ENCODE measurements at places on chromosomes 11 and 22.

GRCh38 chr11:776263-776560 lies 1.1 kb downstream of the GATD1 start:
- no peak for DNase-seq

DNA sequence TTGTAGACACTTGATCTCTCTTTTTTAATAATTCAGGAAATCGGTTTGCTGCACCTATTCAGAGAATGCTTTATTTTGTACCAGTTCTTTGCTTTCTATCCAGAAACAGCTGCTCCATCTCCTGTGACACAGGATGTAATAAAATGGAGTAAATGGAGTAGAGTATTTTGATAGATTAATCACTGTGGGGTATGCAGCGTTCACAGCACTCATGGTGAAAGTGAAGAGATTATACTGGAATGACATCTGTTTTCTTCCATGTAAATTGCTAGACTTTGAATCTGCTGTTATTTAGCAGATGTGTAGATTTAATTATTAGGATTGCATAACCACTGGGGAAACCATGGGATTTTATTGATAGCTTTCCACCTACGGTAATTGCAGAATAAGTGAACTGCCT lies 227.3 kb upstream of the ARHGAP42 start:
- DNase-seq, result no peak

DNA sequence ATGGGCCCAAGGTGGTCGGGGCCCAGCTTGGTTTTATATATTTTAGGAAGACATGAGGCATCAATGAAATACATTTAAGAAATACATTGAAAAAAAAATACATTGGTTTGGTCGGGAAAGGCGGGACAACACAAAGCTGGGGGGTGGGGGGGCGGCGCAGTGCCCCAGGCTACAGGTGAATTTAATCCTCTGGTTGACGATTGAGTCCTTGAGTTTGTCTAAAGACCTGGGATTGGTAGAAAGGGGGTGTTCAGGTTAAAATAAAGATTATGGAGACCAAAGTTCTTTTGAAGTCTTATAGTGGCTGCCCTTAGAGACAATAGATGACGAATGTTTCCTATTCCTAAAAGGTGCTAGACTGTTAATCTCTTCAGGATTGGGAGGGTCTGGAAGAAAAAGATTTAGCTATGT lies 3.1 kb downstream of the IFITM1 start:
- no peak for DNase-seq

- DNase-seq, result no peak
Observed at GRCh38 chr11:67030976-67031375, 8.0 kb downstream of the SYT12 start.

DNA sequence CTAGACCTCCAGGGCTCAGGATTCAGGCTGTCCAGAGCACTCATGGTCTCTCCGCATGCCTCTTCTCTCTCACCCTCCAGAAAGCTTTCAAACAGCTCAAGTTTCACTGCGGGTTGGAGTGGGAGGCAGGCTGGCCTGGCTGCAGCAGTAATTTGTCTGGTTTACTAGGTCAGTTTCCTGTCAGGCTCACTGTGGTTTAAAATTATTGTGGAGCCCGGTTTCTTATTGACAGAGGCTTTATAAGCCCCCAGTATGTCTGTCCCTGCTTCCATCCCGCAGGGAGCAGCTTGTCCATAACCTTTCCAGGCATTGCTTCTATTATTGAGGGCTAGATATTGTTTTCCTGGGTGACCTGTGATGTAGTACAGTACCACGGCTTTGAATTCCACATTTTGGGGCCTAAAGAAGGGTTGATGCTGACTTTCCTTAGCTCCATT lies 235.3 kb upstream of the SORL1-AS1 start:
- DNase-seq, result no peak

GRCh38 chr22:39814899-39815298 lies 78.7 kb downstream of the ENTHD1 start:
- DNase-seq, result no peak

GRCh38 chr11:8384199-8384821 lies 120.6 kb upstream of the LMO1 start:
- no peak for DNase-seq

GRCh38 chr11:91005458-91005857 lies 782.6 kb upstream of the CHORDC1 start:
- no peak for DNase-seq

- no peak for DNase-seq
Observed at GRCh38 chr11:126262216-126262615, 6.5 kb downstream of the SRPRA start.

- DNase-seq, result no peak
Observed at GRCh38 chr11:65719871-65720210, 757 bp downstream of the RNASEH2C start.

DNA sequence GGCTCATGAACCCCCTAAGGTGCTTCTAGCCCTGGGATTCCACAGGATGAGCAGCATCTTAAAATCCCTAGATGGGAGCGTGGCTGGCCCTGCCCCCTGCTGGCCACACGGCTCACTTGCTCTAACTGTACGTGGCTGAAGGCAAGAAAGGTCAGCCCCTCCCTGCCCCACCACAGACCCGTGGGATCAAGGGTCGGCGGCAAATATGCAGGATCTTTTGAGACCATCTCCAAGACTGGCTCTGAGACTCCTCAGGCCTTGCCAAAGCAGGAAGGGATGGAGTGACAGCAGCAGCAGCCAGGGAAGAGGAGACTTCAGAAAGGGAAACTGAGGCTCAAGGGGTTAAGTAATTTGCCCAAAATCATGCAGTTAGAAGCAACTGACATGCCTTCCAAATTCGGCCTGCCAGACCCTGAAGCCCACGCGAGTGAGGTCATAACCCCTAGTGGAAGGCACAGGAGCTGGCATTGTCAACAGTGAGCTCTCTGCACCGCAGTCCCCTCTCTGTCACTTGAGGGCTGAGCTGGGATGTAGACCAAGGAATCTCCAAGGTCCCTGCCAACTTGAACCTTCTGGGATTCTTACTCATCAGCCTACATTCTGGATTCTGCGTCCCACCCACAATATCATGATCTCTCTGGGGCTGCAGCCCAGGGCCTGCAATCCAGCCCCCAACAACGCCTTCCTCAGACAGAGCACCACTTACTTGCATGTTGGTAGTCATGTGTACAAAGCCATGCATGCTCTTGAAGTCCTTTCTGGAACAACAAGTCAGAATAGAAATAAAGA lies 31.4 kb downstream of the CREB3L1 start:
- peak; percentile 26 for DNase-seq

DNA sequence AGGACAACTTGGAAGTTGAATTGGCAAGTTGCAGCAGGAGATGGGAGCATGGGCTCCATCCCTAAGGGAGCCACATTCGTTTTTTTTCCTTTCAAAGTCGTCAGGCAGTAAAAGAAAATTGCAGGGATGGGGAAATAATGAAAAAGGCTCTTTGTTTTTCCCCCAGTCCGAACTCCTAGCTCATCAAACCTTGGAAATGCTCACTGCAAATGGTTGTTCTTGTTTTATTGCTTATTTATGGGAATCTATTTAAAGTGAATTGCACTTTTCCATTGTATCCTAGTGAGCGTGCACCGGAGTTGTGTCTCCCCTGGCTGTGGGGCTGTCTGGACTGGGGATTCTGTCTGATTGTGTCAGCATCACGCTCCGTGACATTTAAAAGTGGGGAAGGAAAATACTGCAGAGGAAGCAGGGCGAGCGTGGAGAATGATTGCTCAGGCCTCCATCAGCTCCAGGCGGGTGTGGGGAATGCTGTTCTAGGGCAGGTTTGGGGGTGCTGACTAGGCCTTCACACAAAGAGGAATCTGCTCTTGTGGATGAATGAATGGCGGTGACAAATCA lies 306.4 kb downstream of the KIRREL3 start:
- no peak for DNase-seq

GRCh38 chr11:118658429-118659313 lies 20.8 kb downstream of the TREH start:
- DNase-seq, result no peak

GRCh38 chr22:46800102-46800857 lies 37.8 kb downstream of the TBC1D22A start:
- no peak for DNase-seq

DNA sequence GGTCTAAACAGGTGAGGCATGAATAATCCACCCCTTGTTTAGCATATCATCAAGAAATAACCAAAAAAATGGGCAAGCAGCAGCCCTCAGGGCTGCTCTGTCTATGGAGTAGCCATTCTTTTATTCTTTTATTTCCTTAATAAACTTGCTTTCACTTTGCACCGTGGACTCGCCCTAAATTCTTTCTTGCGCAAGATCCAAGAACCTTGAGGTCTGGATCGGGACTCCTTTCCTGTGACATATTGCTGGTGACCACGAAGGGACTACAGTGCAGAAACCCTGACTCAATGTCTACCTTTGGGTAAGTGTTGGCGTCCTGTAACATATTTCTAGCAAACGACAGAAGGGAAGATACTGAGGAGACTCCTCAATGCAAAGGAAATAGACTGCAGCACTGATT lies 1099.2 kb downstream of the FAM181B start:
- no peak for DNase-seq

DNA sequence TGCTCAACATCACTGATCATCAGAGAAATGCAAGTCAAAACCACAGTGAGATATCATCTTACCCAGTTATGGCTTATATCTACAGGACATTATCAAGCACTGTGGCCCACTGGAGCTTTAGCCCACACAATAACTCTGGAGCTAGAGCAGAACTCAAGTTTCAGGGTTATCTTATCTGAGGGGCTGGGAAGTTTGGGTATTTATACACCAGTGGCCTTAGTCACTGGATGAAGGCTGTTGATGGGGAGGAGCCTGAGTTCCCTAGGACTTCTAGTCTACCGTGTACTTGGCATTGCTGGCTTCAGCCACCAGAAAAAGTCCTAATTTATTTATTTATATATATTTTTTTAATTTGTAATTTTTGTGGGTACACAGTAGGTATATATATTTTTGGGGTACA lies 19.3 kb downstream of the HSD17B12 start:
- no peak for DNase-seq

DNA sequence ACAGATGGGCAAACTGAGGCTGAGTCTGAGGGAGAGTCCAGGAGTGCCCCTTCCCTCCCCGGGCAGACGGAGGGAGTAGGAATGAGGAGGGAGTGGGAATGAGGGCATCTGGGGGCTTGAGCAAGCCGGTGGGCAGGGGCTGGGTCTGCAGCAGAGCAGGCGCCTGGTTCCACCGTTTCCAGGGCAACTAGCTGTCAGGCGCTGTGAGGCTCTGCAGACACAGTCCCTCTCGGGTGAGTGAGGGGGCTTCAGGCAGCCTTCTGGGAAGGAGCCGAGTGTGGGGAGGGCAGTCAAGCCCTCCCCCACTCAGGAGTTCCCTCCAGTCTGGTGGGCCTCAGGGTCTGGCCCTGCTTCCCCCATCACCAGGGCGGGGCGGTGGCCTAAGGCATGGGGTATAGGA lies 19.0 kb downstream of the TMEM258 start:
- DNase-seq, result no peak

DNA sequence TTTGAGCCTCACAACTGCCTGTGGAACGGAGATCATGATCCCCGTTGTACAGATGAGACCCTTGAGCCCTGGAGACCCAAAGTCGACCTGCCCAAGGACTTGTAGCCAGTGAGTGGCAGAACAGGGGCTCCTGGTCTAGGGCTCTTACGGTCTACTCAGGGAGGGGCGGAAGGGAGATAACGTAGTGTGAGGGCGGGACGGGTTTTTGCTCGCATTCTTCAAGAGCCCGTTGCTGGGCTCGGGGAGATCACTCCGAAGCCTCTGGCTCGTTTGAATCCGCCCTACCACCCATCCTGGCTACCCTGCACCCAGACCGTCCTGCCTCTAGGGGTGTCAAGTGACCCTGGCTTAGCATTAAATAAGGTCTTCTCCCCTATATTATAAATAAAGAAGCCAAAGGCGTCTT lies 639 bp downstream of the CRY2 start:
- peak; percentile 37 for DNase-seq

GRCh38 chr11:74154620-74155281 lies 16.1 kb downstream of the C2CD3 start:
- DNase-seq, result no peak

DNA sequence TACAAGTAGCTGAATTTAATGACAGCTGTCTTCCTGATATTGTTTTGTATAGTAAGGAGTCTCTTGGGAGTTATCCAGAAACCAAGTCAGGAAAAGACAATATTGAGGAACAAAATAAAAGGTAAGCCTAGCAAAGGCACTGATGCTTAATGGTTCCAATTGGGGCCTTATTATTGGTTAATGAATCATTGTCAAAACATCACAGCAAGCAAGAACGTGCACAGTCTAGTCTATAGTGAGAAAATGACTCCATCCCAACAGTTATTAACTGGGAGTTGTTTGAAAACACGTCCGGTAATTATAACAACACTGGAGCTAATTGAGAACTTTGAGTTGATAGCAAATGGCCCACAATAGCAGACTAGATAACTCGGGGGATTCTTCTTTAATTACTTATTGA lies 17.7 kb downstream of the BSX start:
- DNase-seq, result no peak

DNA sequence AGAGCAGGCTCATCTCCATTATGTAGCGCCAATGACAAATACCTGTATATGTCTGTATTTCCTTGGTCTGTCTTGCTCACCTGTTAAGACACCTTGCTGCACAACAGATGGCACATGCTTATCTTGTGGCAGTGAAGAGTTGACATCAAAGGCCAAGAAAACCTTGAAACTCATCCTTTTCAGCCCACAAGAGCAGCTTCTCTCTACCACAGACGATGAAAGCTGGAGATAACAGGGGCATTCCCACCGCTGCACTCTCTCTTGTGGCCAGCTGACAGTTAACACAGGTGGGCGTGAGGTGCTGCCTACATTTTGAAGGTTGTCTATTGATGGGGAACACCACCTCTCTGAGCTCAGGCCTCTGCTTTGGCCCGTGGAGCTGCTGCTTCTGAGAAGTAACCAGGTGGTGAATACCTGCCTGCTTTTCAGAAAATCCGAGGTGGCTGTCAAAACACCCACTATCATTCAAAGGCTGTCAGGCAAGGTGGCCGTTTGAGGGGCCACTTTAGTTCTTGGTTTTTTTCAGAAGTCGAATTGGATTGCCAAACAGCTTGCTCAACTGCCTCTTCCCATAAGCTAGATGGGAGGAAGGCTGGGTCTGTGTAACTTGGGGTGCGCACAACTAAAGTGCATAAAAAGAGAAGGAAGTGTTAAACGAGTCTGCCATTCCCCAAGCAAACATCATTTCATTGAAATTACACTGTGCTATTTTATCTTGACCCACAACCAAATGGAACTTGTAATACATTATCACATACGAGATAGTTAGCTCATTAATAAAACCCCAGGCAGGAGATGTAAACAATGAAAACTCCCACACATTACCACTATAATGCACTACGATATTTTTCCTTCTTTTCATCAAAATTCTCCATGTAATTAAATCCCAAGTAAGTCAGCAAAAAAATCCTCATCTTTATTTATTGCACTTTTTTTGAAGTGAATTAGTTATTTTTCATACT lies 87.1 kb upstream of the RAG2 start:
- no peak for DNase-seq

- DNase-seq, result no peak
Observed at GRCh38 chr11:69007975-69008381, 5.1 kb downstream of the MRGPRF start.

- DNase-seq, result no peak
Observed at GRCh38 chr11:73149105-73149504, 7.0 kb upstream of the FCHSD2 start.

DNA sequence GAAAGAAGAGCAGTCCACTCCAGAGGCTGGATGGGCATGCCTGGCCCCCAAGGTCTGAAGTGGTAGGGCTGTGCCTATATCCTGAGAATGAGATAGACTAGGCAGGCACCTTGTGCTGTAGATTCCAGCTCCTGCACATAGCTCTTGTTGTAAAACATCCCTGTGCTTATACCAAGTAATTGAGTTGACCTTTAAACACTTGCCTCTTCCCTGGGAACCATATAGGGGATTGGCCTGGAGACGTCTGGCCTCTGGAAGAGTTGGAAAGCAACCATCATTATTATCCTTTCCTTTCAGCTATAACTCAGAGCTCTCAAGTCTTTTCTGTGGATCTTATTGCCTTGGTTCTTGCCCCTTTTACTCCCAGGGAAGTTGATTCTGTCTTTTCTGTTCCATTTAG lies 15.1 kb downstream of the LIMK2 start:
- DNase-seq, result no peak

All from activated naive CD4-positive, alpha-beta T cell (primary cell).